T47D (cell line): ENCODE measurements at places on chromosomes 6 and 20.

DNA sequence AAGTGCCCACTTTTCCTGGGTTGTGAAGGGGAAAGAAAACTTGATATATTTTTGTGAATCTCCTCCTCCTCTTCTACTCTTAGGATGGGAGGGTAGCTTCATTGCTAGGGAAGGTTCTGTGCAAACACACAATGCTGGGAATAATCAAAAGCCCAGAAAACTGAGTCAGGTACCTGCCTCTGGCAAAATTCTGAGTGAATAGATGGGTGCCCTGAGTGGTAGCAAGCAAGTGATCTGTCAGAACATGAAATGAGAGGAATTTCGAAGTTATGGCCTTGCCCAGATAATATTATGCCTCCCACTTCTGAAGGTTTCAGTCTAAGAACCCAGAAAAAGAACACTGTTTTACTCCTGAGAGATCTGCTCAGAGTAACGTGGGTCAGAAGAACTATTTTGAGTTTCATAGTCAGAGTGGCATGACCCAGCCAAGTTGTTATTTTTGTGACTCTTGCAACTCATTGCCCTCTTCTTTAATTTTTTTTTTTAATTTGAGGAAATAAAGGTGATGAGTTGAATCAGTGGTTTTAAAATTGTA lies 158.3 kb downstream of the BMP2 start:
- no peak for DNase-seq

DNA sequence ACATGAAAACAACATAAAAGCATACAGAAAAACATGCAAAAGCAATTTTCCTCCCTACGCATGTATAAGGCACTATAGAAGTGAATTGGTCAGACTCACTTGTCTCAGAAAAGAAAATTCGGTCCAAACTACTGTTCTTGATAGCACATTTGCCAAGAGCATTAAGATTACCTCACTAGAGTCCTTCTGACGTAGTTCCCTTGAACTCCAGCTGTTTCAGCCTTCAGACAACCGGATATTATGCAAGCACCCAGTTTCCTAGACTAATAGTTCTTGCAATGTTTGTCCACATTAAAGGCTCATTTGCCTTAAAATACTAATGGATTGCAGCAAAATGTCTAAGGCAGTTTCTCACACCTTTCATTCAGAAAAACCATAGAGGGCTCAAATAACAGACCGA lies 2.5 kb upstream of the CASS4 start:
- DNase-seq, result no peak

DNA sequence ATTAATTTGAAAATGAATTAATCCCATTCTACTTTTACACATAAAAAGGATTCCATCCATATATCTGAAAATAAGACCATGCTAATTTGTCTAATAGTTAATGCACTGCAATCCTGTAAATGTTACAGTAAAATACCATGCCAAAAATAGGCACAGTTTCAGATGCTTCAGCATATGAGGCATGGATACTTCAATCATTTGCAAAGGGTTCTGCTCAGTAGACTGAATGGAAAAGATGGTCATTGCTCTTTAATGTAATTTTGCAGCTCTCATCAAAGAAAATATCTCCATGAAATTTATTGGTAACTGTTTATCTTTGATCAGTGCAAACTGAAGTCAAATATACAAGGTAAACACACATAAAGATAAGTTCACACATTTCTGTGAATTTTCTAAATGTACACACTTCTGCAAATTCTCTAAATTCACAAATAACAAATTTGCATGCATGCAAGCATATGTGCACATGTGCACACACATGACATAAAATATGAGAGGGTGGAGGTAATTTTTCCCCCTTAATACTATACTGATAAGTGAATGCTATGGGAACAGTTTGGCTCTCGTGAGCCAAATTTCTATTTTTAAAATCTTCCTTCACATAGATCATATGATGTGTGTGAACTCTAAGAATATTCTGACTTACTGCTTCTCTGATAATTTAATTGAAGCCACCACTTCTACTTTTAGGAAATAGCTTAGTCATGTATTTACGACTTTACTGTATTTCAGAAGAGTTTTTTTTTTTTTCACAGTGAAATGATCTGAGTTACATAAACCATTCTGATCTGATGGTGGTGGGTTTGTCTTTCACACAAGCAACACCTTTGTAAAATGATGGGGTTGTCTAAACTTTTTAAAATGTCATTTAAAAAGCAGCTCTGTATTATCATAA lies 996.8 kb upstream of the CITED2 start:
- no peak for DNase-seq

DNA sequence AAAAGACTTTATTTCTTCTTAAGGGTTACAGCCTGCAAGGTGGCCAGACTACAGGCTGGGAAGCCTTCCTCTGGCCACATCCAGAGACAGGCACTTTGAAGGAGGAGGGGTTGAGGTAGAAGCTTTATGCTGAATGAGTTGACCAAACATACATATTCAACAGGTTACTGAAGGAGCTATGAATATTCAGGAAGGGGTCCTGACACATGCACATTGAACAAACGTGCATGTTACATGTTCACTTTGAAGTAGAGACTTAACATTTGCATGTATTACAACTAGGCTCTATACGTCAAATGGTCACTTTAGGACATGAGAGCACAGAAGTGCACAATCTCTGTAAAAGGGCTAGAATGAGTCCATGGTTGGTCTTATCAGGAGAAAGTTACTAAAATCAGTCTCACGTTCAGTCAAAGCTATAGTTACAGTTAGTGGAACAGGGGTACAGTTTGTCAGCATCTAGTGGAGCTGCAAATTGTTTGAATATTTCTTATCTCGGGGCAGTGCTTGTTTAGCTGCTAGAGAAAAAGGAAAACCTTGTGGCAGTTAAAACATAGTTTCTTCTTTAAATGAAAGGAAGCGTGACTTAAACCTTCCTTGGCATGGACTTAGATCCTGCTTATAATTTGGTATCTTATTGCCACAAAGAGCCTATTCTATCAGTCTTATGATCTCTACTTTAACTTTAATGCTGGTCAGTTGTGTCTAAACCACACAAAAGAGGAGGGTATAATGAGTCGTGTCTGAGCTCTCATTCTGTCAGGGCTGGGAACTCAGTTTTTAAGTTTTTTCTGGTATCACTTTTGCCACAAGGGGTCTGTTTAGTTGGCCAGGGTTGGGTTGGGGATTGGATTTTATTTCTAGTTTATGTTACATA lies 4.6 kb upstream of the ZSCAN9 start:
- DNase-seq, result no peak

GRCh38 chr6:39420300-39421265 lies 98.1 kb upstream of the KCNK16 start:
- DNase-seq, result no peak

DNA sequence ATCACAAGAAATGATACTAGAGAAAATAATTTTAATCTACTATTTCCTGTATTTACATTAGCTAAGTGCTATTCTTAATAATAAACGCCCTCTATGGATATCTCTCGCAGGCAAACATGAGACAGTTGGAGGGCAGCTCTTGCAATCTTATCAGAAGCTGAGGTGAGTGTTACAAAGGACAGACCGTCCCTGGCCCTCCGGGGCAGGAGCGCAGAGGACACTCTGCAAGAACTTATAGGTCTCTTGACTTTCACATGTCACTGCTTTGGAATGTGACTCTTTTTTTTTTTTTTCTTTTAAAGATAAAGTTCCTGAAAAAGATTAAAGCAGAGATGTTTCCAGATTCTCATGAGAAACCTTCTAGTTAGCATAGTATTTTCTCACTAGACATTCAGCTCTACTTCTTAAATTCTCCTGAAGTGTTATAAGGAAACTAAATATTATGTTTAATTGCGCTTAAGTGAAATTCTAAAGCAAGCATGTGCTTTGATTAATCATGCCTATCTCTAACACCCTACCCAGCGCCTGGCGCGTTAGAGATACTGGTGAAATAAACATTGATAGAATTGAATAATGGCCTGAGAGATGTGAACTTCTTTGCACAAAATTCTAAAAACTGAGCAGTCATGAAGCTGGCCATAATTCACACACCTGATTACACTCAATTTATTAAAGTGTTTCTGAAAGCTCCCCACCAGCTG lies 57.4 kb downstream of the SYTL3 start:
- no peak for DNase-seq

- no peak for DNase-seq
Observed at GRCh38 chr6:89368107-89368506, 15.6 kb upstream of the UBE2J1 start.

DNA sequence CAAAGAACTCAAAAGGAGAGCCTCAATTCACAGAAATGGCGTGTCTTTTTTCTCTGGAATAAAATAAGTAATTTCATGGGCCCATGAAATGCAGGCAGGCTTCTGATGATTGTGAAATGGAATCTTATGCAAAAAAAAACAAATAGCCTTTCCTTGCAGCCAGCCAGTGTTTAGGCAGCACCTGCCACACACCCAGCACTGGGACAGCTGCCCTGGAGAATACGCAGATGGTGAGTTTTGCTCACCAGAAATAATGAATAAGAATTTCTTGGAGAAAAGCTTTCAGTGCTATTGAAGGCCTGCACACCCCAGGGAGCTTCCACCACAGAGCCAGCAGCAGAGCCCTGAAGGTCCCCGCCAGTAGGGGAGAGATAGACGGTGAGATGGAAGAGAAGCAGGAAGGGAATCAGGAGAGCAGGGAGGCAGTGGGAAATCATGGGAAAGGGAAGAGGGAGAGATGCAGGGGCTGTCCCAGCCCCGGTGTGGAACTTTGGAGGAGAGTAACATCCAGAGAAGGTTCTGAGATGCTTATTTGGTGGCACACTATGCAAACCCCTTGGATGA lies 54.9 kb downstream of the PXDC1 start:
- no peak for DNase-seq

- DNase-seq, result no peak
Observed at GRCh38 chr20:18004384-18005031, 35.7 kb downstream of the MGME1 start.
